Sigmoid colon (tissue), 7 donors: ENCODE measurements at places on chromosomes 5 and 9. TPM values are rescaled to one million over a fixed set of nuclear protein-coding genes. Genes with fewer than 3 reads are reported as not detected.

DNA sequence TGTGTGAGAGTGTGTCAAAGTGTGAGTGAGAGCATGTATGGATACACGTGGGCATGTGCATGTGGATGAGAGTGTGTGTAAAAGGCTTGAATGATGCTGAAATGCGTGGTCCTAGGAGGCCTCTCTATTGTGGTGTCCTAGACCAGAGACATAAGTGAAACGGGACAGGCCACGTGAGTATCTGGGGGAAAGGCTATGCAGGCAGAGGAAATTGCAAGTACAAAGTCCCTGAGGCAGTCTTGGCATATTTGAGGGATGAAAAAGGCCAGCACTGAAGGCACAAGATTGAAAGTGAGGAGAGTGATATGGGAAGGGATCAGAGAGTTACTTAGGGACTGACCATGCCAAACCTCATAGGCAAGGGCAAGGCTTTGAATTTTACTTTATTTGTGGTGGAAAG lies 67.2 kb upstream of the CCDC152 start:
- DNase-seq = no peak

DNA sequence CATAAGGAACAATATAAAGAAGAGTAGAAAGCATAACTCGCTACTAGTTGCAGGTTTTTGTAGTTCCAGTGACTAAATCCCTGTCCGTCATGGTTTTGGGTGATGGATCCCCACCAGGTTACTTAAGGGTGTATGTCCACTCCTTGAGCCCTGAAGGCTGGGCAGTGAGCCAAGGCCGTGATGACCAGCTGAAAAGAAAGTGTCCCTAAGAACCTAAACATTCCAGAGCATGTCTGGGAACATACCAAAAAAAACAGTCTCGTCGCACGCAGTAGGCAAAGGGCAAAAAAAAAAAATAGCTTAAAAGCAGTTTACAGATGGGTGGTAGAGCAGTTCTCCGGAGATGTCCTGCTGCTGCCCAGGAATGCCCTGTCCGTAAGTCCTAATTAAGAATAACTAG lies 21.4 kb upstream of the SNAPC3 start:
- no peak for DNase-seq

GRCh38 chr5:178363501-178364325 lies 131.1 kb upstream of the PHYKPL start:
- DNase-seq = no peak

DNA sequence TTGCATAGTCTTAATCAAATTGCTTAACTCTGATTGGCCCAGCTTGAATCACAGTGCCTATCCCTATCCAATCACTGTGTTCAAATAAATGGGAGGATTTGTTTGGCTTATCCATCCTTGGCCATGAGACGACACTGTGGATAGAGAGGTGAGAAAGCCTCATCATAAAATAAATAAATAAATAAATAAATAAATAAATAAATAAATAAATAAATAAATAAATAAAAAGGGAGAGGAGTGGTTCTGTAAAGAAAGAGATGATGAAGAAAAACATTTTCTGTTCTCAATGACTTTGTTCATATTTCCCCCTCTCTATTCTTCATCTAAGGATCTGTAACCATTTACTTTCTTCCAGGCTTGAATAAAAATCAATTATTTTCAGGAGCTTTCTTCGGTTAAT lies 74.7 kb downstream of the PTPRD start:
- DNase-seq = no peak

DNA sequence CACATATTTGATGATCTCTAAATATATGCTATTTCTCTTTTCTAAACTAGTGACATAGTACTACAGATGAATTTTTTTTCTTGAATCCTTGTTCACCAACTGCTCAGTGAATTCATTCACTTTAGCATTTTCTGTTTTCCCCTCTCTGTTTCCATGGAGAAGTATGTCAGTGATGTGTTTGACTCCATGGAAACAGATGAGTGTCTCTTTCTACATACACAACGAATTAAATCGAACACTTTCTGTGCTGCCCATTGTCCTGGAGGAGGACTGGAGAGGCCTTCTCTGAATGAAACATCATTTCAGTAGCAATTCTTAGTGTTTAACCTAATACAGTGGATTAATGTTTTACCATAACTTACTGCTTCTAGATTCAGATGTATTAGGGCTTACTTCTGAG lies 9.5 kb downstream of the INVS start:
- DNase-seq = no peak

DNA sequence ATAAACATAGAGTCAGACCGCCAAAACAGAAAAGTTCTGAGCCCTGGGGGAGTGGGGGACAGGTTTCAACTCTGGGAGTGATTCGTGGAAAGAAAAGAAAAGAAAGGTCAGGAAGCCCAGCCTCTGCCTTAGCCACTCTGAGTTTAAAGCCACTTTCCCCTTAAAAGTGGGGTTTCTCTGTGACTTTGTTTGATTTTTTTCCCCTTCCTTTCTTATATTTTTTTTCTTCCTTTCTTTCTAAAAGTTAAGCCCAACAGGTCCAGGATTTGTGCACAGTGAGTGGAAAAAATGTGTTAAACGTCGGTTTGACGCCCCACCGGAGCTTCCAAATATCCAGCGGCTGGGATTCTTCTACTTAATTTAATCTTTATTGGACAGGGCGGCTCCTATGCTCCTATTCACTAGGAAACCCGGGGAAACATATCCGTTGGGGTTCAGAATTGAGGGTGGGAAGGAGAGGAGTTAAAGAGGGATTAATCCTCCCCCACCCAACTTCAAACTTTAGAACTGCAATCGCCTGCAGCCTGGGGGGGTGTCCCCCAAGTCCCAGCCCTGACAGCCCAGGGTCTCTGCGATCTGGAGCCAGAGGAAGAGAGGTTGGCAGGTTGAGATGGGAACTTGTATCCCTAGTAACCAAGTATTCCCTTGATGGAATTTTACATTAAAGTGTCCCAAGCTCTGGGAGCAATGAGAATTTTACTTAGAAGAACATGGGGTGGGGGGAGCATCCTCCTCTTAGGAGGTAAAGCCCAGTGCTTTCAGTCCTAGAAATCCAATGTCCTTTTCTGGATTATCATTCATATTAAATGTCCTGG lies 6.3 kb downstream of the NR2F1-AS1 start:
- DNase-seq = no peak

DNA sequence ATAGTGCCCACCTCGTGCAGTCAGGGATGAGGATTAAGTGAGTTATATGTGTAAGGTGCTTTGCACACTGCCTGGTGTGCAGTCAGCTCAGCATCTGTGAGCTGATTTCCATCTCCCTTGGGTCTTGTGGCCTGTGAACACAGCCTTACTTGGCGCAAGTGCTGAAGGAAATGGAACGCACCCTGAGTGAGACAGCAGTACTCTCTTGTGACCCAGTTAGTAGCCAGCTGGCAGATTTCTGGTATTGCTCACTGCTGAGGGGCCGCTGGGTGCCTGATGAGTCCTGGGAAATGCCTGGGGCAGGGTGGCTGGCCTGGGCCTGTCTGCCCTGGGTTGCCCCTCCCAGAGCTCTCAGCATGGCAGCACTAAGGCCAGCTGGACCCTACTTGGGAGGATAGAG lies 90.9 kb upstream of the BOD1 start:
- DNase-seq = no peak

- DNase-seq = peak; percentile 84
Measured at GRCh38 chr9:127903557-127904475, 4.4 kb upstream of the ST6GALNAC6 start.

- DNase-seq = no peak
Measured at GRCh38 chr5:13624283-13625074, 320.0 kb downstream of the DNAH5 start.

- DNase-seq = no peak
Measured at GRCh38 chr9:137009938-137010732, 13.8 kb upstream of the CLIC3 start.

DNA sequence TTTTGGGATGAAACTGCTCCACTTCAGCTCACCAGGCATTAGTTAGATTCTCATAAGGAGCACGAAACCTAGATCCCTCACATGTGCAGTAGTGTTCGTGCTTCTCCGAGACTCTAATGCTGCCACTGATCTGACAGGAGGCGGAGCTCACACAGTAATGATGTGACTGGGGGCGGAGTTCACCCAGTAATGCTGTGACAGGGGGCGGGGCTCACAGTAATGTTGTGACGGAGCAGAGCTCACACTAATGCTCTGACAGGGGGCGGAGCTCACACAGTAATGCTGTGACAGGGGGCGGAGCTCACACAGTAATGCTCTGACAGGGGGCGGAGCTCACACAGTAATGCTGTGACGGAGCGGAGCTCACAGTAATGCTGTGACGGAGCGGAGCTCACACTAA lies 27.1 kb upstream of the LRRC14B start:
- no peak for DNase-seq

DNA sequence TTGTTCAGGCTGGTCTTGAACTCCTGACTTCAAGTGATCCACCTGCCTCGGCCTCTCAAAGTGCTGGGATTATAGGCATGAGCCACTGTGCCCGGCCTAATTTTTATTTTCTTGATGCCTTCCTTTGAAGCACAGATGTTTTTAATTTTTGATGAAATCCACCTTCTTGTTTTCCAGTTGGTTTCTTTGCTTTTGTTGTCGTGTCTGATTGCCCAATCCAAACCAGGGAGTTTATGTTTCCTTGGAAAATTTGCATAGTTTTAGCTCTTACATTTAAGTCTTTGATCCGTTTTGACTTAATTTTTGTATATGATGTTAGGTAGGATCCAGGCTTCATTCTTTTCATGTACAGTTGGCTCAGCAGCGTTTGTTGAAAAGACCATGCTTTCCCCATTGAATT lies 15.2 kb downstream of the EHMT1 start:
- no peak for DNase-seq

DNA sequence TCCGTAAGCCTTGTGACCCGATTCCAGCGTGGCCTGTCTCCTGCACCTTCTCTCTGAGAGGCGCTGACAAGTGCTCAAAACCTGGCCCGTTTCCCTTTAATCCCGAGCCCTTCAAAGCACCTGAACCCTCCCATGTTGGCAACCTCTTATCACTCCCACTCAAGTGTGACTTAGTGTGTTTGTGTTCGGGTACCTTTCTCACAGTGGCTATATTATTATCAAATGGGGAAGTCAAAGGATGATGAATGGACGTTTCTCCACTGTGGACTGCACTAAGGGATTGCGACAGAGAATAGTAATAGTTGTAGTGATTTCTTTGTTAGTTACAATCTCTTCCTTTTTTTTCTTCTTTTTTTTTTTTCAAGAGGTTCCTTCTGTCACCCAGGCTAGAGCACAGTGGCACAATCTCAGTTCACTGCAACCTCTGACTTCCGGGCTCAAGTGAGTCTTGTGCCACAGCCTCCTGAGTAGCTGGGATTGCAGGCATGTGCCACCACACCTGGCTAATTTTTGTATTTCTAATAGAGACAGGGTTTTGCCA lies 65.4 kb upstream of the TNFSF8 start:
- DNase-seq = no peak

- DNase-seq = no peak
Measured at GRCh38 chr9:97311798-97312500, 4.5 kb downstream of the CCDC180 start.

GRCh38 chr9:126550891-126551351 lies 62.8 kb upstream of the LMX1B start:
- DNase-seq = no peak

GRCh38 chr5:98454904-98455303 lies 318.6 kb upstream of the RGMB start:
- DNase-seq = no peak

DNA sequence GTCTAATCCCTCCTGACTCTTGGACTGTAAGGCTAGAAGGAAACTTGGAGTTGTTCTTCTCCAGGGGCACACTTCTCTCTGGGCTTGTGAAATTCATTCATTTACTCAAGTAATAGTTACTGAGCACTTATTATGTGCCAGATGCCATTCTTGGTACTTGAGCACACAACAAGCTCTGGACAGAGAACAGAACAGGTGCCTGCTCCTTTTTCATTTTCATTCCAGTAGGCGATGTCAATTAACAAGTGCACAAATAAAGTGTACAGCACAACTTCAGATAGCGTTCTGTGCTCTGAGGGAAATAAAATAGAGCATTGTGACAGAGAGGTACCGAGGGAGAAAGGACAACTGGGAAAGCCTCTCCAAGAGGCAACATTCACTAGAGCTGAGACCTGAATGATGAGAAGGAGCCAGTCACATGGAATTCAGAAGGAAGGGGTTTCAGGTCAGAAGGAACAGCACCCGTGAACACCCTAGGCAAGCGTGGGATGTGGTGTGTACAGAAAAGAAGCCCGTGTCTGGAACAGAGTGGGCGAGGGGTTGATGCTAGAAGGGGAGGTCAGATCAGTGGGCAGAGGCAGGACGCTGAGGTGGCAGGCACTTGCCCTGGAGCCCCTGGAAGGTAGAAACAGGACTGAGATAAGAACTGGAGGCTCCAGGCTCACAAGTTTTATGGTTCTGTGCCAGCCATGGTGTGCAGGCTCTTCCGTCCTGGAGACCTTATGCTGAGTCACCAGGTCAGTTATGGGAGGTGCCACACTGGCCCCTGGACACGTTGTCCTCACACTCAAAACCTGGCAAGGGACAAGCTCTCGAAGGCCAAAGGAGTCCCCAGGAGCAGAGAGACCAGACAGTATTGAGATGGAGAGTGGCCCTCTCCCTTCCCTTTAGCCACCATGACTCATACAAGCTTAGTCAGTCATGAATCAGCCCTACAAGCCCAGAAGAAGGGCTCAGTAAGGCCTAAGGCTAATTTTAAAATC lies 7.2 kb upstream of the ABLIM3 start:
- DNase-seq = no peak

DNA sequence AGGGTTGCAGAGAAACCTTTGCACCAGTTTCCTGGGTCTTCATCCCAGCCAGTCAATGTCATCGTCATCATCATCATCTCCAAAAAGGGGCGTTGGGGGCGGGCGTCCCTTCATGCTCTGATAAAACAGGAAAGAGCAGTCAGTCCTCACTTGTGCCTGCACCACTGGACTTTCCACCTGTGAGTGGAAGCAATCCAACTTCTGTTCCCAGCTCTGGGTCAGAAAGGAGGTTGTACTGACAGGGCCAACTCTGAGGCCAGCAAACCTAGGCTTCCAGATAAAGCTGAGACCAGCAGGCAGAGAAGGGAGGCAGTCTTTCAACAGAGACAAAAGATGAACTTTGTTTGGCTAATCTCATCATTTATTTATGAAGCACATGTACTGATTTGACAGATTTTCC lies 15.2 kb downstream of the SLC31A2 start:
- no peak for DNase-seq

DNA sequence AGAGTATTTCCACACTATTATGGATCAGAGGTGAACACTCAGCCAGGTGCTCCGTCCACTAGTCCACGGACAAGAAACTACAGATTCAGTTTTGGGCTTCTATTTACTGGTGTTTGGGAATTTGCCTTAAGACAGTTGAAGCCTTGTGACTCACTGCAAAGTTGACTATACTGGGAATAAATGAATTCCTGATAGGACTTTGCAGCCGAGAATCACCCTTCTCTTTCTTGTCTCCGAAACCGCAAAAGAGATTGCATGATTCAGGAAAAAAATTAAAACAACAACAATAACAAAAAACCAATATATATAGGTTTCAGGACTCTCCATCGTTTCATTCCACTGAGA lies 716 bp downstream of the TMEM171 start:
- DNase-seq = no peak

- DNase-seq = no peak
Measured at GRCh38 chr5:36880761-36881160, 4.2 kb downstream of the NIPBL start.

- no peak for DNase-seq
Measured at GRCh38 chr5:55905251-55905650, 54.1 kb downstream of the IL31RA start.

The GARIN3 gene
- not detected for polyA plus RNA-seq

The SLC25A2 gene
- not detected for polyA plus RNA-seq

The SH2D3C gene
- polyA plus RNA-seq = 1.4 TPM

The PLPPR1 gene
- polyA plus RNA-seq = 0.60 TPM

The PDE6A gene
- 2.4 TPM for polyA plus RNA-seq

The FOXE1 gene
- not detected for polyA plus RNA-seq

The DRD1 gene
- polyA plus RNA-seq = 0.06 TPM

The WNT8A gene
- not detected for polyA plus RNA-seq

The RNF145 gene
- polyA plus RNA-seq = 6.5 TPM

The TAS2R1 gene
- not detected for polyA plus RNA-seq

The SLC6A3 gene
- not detected for polyA plus RNA-seq

The ATP10B gene
- 6.5 TPM for polyA plus RNA-seq
